ENCODE measurements at places on chromosomes 5 and 9.

- no peak for DNase-seq
These were observed 104.1 kb downstream of the ADAMTS2 start for GRCh38 chr5:179241175-179241574.

DNA sequence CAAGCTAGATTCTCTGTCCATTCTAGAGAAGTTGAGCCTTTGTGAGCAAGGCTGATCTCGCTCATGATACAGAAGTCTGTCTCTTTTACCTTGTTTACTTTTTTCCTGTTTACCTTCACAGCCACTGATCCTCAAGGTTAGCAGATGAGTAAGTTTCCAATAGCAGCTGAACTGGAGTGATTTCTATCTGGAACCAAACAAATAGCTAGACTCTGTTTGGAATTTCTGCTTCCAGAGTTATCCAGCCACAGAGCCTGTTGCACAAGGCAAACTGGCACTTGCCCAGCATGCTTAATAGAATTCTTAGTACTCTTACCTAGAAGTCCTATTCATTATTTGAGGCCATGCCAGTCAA, 12.8 kb upstream of the PANK3 start:
- DNase-seq: no peak

- DNase-seq: peak; percentile 59
These were observed 34.5 kb upstream of the ORM1 start for GRCh38 chr9:114288193-114289091.

DNA sequence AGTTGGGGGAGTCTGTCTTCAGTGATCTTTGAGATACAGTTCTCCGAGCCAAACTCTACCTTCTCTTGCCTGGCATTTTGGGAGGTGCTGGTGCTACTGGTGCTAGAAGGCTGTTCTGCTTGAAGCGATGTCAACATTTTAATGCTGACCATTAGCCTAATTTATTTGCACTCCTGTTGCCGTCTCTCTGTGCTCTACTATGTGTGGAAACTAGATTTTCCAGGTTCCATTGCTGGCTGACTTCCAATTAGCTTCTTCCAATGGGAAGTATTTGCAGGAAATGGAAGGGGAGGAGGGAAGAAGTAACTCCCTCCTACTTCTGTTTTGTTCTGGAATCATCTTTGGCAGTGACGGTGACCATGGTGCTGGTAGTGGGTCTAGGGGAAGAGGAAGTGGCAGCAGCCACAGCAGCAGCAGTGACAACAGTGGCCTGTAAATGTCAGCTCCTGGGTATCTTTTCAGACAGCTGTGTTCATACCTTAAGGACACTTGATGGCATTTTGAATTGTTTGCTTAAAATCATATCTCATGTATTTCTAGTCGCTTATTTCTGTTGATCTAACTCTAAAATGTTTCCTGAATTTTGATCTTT, 7.9 kb downstream of the TXNDC8 start:
- no peak for DNase-seq

DNA sequence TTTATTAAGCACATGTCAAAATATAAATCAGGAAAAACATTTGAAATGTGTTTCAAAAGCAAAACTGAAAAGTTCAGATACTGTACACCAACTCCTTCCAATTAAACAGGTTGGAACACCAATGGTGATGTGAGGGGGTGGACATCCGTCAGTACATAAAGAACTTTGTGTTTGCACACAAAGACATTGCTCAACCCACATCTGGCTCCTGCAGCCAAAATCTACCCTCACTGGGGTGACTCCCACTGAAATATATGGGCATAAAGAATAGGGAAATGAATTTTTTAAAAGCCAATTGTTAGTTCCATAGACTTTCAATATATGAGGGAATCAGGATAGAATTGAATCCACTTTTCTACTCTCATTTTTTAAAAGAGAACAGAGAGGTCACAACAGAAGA, 63.9 kb downstream of the MEGF9 start:
- DNase-seq: no peak

GRCh38 chr5:78926252-78926651, 58.9 kb downstream of the ARSB start:
- DNase-seq: no peak

- DNase-seq: no peak
These were observed 362.9 kb downstream of the ADGRV1 start for GRCh38 chr5:90921418-90921973.

Data from mesothelial cell of epicardium (in vitro differentiated cells).